NCI-H82 (cell line): ENCODE measurements at places on chromosomes 5 and 9.

DNA sequence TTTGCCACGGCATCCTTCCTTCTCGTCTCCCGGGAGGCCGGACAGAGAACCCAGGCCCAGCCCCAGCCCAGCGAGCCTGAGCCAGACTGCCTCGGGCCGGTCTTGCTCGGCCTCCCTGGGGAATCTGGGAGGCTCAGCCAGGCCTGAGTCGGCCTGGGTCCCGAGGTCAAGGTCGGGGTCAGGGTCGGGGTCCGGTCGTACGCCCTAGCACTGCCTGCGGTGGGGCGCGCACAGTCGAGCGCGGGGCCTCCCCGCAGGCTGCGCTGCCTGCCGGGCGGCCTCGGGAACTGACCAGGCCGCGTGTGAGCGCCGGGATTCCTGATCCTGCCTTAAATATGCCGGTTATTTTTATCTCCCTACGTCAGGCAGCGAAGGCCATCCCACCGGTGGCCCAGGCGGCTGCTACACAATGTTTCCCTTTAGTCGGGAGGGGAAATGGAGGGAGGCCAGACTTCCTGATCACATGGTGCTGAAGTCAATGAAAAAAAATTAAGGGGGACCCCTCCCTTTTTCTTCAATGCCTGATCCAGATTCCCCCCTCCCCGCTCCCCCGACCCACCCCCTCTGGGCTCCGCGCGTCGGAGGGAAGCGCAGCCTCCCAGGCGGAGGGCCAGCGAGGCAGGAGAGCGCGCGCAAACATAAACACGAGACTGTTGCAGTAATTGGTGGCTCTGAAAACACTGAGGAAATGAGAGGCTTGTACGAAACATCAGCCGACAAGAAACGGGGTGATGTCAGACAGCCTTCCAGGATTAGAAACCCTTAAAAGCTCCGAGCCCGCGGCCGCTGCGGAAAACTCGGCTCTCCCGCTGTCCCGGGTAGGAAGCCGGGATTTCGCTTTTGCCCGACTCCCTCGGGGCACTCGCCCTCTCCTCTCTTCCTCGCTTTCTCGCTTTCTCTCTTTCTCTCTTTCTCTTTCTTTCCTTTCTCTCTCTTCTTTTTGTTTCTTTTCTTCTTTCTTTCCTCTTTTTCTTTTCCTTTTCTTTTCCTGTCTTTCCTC lies 148.2 kb upstream of the KLF4 start:
- no peak for DNase-seq

DNA sequence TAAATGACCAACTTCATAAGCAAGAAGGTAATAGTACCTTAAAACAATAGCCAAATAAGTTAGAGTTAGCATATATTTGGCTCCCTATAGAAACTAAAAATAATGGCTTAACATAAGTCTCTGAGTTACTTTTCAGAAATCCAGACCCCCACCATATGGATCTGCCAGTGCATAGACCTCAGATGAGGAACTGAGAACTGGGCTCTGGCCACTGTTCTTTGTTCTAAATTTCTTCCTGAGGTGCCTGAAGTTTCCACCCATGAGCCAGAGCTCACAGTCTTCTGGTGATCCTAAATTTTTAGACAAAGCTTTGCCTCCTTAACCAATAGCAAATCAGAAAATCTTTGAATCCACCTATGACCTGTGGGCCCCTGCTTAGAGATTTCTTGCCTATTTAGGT lies 250.9 kb downstream of the YTHDC2 start:
- DNase-seq = no peak

DNA sequence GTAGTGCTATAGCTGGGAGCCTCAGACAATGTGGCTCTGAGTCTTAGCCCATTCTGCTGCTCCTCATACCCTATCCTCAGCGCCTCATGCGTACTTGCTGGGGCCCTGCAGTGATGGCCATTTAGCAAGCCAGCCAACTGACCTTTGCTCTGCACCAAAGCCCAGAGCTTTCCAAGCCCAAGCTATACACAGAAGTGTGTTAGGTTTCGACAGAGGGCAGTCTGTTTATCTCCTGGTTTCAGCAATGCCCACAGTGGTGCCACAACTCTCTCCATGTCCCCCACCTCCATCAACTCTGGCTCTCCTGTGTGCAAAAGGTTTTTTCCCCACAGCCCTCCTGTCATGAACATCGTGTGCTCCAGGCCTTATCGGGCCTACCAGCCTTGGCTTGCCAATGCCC lies 16.9 kb downstream of the GNG10 start:
- DNase-seq = no peak

DNA sequence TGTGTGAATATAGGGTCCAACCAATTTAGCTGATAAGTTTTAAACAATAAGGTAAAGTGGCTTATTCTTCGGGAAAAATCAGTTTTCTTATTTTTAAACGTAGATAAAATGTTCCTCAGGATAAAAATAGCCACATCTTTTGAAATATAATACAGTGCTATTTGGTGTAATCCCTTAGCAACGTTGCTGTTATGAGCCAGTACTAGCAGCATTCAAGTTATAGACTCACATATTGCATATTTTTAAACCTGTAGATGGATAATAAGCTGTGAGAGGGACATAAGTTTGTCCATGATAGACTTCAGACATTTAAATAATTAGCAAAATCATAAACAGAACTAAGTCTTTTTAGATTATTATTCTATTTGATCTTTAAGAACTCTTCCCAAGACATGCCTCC lies 6.3 kb downstream of the PDE4D start:
- no peak for DNase-seq

DNA sequence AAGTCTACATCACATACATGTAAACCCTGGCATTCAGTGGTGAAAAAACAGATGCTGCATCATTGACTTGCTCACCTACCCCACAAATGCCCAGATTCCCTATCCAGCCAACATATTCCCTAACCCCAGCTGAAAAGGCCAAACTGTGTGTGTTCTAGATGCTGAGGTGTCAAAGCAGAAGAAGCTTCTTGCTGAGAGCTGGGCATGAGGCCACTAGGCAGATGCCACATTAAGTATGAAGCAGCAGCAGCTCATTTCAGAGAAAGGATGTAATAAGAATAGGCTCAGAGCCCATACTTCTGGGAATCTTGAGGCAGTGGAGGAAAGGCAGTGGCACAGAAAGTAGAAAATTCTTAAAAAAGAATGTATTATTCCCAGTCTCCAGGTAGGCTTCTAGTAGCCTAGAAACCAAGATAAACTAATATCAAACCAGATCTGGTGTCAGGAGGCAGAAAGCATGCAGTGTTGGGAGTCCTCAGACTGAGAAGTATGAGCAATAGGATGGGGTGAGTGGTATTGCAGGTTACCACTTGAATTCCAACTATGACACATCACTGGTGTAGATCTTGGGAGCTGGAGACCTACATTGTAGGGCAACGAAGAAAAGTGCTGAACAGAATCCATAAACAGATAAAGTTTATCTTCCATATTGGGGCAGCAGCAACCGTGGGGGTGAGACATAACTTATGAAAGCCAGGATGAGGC lies 71.9 kb upstream of the GRHPR start:
- DNase-seq = no peak

- peak; percentile 62 for DNase-seq
Observed at GRCh38 chr5:9898319-9898718, 268.2 kb upstream of the TAS2R1 start.

GRCh38 chr9:18385696-18386490 lies 88.1 kb upstream of the ADAMTSL1 start:
- no peak for DNase-seq

- peak; percentile 97 for DNase-seq
Observed at GRCh38 chr5:134430001-134430569, 18.4 kb upstream of the CDKN2AIPNL start.

- no peak for DNase-seq
Observed at GRCh38 chr9:109417054-109417453, 81.1 kb downstream of the PTPN3 start.

DNA sequence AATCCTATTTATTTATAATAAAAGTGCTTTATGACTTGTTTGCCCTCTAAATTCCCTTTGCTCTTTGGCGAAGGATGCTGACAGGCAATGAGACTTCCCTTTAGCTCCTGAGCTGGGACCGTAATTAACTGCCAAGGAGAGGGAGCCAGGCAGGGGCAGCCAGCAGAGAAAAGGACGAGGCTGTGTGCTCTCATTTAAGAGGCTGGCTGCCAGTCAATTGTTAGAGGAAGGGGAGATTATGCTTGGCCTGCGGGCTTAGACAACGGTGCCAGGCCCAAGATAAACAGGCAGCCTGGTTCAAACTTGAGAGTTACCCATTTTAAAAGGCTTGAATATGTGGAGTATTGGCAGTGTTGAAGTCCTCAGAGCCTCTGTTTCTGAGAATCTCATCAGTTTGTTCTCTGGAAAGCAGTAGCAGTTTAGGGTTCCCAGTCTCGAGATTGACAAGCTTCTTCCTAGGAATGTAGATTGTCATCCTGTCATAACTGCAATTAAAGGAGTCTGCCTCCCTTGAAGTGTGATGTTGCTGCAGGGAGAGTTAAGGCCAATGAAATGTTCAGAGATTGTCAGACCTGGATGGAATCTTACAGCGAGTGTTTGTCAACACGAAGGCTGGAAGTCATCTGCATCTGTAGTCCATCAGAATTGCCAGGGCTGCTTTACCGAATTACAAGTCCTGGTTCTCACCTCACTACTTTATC lies 113.2 kb downstream of the JAKMIP2 start:
- DNase-seq = no peak

DNA sequence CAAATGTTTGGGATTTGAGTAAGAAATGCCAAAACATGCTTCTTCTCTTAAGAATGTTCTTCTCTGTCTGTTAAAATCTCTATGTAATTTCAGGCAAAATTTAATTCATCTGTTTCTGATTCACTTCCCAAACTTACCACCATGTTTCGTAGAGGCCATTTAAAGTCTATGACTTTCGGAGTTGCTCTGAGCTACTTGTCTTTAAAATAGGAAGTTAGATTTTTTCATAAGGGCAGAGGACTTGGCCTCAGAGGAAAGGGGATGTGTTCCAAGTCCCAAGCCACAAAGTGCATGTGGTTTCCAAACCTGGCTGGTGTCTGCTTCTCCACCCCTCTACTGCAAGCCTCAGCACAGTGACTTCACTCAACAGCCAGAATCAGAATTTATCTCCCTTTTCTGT lies 111.3 kb upstream of the ADRA1B start:
- DNase-seq = no peak

- DNase-seq = peak; percentile 57
Observed at GRCh38 chr9:136170006-136170901, 34.7 kb downstream of the LHX3 start.

GRCh38 chr5:52798938-52799337 lies 11.2 kb downstream of the ITGA1 start:
- DNase-seq = no peak

- DNase-seq = no peak
Observed at GRCh38 chr5:78505860-78506259, 142.7 kb downstream of the LHFPL2 start.

DNA sequence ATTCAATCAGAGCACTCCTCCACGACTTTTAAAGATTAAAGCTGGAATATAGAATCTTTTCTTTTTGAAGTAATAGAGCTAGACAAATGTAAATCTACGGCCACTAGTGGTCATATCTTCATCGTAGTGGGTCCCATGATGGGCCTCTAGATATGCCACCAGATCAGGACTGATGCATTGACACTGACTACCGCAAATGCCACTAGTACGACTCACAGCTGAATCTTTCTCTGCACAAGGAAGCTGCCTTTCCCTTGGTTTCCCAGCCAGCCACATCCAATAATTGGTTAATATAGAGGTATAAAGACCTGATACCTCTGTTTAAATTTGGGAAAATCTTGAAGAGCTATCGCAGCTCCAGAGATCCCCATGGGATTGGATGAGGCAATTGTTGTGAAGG lies 37.8 kb upstream of the ADRB2 start:
- DNase-seq = no peak

DNA sequence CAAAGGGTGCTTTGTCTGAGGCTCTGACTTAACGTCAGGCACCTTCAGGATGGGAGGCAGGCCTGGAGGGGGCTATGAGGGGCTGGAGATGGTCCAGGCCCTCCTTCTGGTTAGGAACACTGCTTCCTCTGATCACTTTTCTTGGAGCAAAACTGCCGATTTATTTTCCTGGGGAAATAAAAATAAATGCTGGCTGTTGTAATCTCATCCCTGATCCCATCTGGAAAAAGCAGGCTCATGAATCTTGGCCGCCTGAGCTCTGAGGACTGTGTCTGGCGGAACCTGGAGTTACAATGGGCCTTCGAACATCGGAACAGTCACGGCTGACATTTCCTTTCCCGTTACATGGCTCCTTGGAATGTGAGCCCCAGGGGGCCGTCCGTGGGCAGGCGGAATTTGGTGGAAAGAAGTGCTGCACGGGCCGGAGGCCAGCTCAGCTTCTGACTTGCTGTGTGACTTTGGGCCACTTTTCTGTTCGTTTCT lies 157.8 kb downstream of the RGS3 start:
- no peak for DNase-seq

- DNase-seq = no peak
Observed at GRCh38 chr5:7329712-7330111, 66.2 kb upstream of the ADCY2 start.

- no peak for DNase-seq
Observed at GRCh38 chr9:110013064-110013463, 194.9 kb downstream of the C9orf152 start.

DNA sequence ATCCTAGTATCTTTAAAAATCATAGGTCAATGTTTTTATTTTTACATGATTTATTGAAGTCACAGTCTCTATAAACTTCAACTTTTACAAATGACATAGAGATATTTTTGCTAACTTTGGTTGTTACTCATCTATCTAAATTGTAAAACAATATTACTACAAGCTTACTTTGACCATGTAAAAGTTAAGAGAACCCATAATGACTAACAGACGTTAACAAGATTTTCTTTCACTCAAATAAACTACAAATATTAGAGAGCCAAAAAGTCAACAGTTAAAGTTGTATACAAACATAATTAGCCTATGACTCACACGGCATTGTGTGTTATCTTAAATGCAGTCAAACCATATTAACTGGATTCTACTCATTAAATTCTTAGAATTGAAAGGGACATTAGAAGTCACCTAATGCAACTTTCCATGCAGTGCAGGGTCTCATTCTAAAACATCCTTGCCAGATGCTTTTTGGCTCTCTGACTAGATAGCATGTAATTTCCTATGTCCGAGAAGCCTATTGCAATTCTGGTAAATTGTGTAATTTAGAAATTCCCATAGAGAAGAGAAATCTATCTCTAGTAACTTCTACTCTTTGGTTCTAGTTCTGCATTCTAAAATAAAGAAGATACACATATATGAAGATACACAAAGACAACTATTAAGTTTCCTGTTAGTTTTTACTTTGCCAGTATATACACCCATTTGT lies 42.2 kb upstream of the UGT3A2 start:
- DNase-seq = no peak

GRCh38 chr5:157877821-157878220 lies 18.9 kb upstream of the CLINT1 start:
- DNase-seq = no peak
